ENCODE measurements at places on chromosomes 1 and 21. TPM values are rescaled to one million over a fixed set of nuclear protein-coding genes. Genes with fewer than 3 reads are reported as not detected.

The CBR3 gene
- 4.5 TPM for total RNA-seq

The PGLYRP4 gene
- total RNA-seq = not detected

The TSPEAR gene
- not detected for total RNA-seq

The MSH4 gene
- 0.59 TPM for total RNA-seq

The MAB21L3 gene
- not detected for total RNA-seq

The PTAFR gene
- total RNA-seq = 0.05 TPM

The LRRC71 gene
- 0.37 TPM for total RNA-seq

The CHRNB2 gene
- total RNA-seq = 0.05 TPM

Measured in smooth muscle cell of the umbilical artery (primary cell).